ENCODE measurements at places on chromosomes 6 and 20.

- peaks cover 3% of the 10 kb centered on the region for H3K27me3 ChIP-seq
- H3K4me1 ChIP-seq: peaks cover 54% of the 10 kb centered on the region
- no peak for DNase-seq
- H3K36me3 ChIP-seq: peaks cover 49% of the 10 kb centered on the region
- peak overlapping the region; percentile 37 for H3K27ac ChIP-seq
These were observed 11.7 kb downstream of the TSHZ2 start for GRCh38 chr20:52983726-52984450.

- peak overlapping the region; percentile 12 for H3K27ac ChIP-seq
- no peak overlapping the region for H3K4me3 ChIP-seq
- H3K4me1 ChIP-seq: peaks cover 47% of the 10 kb centered on the region
- DNase-seq: peak; percentile 25
These were observed 31.1 kb downstream of the CEBPB start for GRCh38 chr20:50221501-50222308.

DNA sequence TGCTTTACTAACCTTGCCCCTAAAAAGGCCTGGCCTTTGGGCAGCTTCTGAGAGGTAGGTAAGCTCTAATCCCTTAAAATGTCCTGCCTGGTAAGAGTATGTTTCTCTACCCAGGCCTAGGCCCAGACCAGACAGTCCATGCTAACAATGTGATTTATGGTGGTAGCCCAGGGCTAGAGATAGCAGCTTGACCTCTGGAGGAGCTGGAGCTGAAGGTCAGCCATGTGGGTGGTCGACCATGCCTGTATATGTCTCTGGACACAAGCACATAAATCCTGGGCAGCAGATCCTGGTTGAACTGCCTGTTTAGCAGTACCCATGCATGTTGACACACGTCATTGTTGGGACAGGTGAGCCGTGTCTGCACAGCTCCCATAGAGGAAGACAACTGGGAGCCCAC, 62.1 kb upstream of the PHACTR1 start:
- no peak overlapping the region for H3K27ac ChIP-seq
- H3K36me3 ChIP-seq: no peaks in the 10 kb centered on the region
- peaks cover 14% of the 10 kb centered on the region for H3K4me1 ChIP-seq

DNA sequence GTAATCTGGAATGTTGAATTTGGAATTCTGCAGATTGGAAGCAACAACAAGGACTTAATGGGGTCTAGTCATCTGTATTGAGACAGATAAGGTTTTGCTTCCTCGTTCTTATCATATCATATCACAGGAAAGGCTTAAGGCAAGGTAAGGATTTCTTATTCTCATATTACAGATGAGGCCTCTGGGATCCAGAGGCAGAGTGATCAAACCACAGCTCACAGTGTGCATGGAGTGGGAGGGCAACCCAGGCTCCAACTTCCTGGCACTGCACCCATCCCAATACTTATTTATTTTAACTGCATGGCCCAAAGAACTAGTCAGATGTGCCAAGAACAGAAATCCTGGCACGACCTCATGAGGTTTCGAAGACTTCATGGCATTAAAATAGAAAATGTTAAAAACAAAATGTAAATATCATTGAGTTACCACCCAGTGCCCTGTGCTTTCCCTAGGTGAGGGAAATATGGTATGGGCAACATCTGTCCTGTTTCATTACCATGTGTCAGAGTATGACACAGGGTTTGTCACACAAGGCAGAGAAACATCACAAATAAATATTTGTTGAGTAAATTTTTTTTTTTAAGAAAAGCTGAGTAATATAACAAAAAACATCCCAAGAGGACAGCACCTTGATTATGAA, 191.9 kb downstream of the ISM1 start:
- no peak overlapping the region for H3K4me3 ChIP-seq
- peaks cover 8% of the 10 kb centered on the region for H3K36me3 ChIP-seq
- no peak overlapping the region for H3K27ac ChIP-seq
- no peak for DNase-seq

DNA sequence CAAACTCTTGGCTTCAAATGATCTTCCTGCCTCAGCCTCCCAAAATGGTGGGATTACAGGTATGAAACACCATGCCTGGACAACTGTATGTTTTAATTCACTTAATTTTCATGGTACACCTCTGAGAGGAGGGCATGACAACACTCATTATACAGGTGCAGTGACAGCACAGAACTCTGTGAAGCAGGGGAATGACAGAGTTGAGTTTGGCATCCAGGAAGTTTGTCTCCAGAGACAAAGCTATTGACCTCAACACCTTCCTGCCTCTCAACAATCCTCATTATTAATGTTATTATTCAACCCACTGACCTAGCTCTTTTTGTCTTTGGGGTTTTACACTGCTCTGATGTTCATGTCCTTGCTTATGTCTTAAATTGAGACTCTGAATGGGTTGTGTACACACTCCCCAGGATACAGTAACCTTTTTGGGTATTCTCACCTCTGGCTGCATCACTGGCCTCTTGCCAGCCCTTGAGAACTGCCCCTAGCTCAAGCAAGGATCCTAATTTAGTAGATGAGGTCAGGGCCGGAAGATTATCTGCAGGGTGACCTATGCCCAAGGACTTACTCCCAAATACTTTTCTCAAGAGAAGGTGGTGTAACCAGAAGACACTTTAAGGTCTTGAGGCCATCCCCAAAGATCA, 13.0 kb upstream of the IER3 start:
- no peak overlapping the region for H3K4me3 ChIP-seq
- no peaks in the 10 kb centered on the region for H3K36me3 ChIP-seq
- peaks cover 32% of the 10 kb centered on the region for H3K4me1 ChIP-seq
- no peak overlapping the region for H3K27ac ChIP-seq

GRCh38 chr6:89251170-89251569, 34.0 kb upstream of the GABRR1 start:
- H3K36me3 ChIP-seq: no peaks in the 10 kb centered on the region
- no peak for DNase-seq
- no peak overlapping the region for H3K27ac ChIP-seq
- H3K4me1 ChIP-seq: no peaks in the 10 kb centered on the region

GRCh38 chr6:29908341-29908662, 34.0 kb upstream of the HLA-A start:
- DNase-seq: no peak
- H3K36me3 ChIP-seq: no peaks in the 10 kb centered on the region
- peaks cover 60% of the 10 kb centered on the region for H3K27me3 ChIP-seq
- H3K4me1 ChIP-seq: no peaks in the 10 kb centered on the region
- H3K4me3 ChIP-seq: no peak overlapping the region
